Kidney (tissue), 22 donors: ENCODE measurements at places on chromosomes 6 and 20. TPM values are rescaled to one million over a fixed set of nuclear protein-coding genes. Genes with fewer than 3 reads are reported as not detected.
A peak's percentile ranks its signal among the peaks of the same experiment; 100 is the strongest.

STX11 gene
- total RNA-seq: 6.7 TPM

DNA sequence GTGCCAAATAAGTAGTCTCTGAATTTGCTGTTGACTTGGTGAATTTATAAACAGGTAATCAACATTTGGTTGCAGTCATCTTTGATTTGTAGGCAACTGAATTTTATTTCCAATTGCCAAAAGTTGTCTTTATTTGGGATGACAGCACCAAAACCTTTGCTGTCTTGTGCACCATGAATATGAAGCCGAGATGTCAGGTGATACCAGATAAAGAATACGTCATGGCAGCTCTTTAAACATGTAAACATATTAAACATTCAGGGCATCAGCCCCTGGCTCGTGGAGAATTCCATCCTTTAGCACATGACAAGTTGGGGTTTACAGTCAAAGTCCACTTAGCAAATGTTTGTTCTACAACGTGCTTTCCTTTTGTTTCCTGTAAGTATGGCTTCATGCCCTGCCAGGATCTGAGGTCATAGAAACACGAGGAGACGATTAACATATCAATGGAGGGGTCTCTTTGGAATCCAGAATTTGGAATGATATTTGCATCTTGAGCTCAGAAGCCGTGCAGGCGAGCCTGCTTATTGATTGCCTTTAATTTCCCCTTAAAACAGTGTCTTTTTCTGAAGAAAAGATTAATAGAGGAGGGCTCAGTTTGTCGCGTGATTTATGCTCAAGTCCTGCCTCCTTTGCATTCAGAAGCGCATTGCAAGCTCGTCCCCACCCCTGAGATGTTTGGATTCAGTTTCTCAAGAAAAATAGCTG lies 170.2 kb upstream of the ZNF217 start:
- no peak for DNase-seq

DNA sequence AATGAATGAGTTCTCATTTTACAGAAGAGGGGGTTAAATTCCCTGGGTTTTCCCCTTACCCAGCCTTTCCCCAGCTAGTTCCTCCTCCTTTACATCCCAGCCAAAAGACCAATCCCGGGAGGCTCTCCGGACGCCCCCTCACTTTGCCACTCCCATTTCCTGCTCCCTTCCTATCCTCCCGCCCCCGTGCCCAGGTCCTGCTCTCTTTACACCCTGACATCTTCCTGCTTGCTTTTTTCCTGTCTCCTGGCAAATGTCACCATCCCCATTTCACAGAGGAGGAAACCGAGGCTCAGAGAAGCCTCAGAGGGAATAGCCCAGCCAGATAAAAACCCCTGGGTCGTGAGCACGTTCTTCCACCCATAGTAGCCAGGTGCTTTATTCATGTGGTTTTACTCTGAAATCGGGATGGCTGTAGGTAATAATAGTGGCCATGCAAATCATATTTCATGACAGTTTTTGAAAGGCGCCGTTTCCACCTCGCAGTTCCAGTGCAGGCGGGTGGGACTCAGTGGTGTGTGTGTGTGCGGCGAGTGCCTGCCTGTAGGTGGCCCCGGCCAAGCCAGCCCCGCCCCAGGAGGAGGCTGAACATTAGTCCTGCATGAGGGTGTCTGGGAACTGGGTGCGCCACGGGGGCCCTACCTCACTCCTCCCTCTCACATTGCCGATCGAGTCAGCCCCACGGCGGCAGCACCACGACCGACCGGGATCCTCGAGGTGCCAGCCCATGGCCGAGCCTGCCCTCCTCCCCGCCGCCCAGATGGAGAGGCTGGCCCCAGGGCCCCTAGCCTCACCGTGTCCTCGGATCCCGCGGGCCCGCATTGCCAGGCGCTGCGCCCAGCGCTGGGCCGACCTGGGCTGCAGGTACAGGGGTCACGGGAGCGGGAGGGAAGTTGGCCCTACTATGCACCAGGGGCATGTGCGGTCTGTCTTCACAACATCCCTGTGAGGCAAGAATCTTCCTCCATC lies at the start of gene ARHGAP40:
TSS of gene ARHGAP40 (plus strand) at position 594 of the 969 bp plus-strand sequence.
- peak; percentile 87 for DNase-seq

- DNase-seq: peak; percentile 68
These were observed 159.3 kb downstream of the PREX1 start for GRCh38 chr20:48668451-48668946.

- peak; percentile 83 for DNase-seq
These were observed 11.9 kb downstream of the VSTM2L start for GRCh38 chr20:37914672-37915433.

B3GAT2 gene
- total RNA-seq: not detected

GRCh38 chr6:128567029-128567428 lies 46.6 kb upstream of the PTPRK start:
- no peak for DNase-seq

- no peak for DNase-seq
These were observed 464.1 kb upstream of the ARID1B start for GRCh38 chr6:156313037-156313436.
